Left lung (tissue), 14 donors: ENCODE measurements at places on chromosomes 4 and X. TPM values are rescaled to one million over a fixed set of nuclear protein-coding genes. Genes with fewer than 3 reads are reported as not detected.
A peak's percentile ranks its signal among the peaks of the same experiment; 100 is the strongest.

SPANXD gene
- polyA plus RNA-seq: not detected

OCIAD1 gene
- polyA plus RNA-seq: 216 TPM

- no peak for DNase-seq
Measured at GRCh38 chrX:129427267-129427666, 96.0 kb downstream of the SMARCA1 start.

DNA sequence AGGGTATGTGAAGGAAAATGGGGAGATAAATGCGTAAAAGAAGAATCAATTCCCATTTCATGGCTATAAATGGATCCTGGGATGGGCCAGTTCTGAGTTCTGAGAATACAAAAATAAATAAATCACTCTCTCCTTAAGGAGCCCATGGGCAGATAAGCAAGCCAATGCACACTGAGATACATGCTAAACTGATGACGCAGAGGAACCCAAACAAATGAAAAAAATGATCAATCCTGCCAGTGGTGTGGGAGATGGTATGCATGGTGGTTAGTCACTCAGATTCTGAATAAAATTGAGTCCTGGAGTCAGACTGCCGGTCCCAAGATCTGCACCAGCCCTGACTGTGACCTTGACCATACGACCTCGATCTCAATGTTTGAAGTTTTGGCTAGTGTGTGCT, 59.7 kb downstream of the NEIL3 start:
- no peak for DNase-seq

DNA sequence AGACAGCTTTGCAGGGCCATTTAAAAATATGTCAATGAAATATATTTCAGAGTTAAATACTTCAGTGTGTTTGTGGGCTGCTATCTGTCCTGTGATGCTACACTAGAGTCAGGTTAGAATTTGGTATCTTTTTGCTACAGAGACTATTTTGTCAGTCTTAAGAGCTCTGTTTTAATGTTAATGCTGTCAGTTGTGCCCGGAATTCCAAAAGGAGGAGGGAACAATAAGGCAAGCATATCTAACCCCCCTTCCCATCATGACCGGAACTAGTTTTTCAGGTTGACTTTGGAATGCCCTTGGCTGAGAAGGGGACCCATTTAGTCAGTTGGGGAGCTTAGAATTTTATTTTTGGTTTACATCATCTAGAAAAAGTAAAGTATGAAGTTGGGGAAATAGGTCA, 34.9 kb upstream of the SLC25A4 start:
- no peak for DNase-seq

DNA sequence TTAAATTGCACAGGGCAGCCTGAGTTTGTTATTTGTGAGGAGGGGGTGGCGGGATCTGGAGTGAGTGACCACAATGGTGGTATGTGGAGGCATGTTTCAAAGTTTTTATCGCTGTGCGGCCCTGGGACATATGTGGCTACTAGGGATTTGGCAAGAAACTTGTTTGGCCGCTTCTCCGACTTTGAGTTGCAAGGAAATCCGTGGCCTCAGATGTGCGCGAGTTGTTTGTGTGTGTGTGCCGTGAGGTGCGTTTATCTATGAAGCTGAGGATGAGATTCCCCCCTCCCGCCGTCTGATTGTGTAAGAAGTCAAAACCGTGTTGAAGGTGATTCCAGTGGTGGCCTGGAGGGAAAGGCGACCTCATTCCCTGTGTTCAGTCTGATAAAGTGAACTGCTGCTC, 1.4 kb downstream of the JADE3 start:
- DNase-seq: peak; percentile 23

DNA sequence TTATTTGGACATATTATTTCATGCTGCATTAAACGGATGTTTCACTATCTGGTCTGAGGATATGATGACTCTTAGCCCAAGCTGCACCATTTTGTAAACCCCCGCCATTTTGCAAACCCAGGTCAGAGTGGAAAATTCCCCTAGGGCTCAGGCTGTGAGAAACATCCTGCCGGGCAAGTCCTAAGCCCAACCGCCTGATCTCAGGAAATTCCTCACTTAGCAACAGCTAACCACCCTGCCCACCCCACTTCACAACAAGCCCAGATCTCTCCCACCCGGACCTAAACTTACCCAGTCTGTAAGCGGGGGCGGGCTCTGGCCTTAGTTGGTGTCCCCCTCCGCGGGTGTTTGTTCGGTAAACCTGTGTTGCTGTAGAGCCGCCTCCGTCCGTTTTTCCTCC, 2747.1 kb downstream of the PCDH7 start:
- no peak for DNase-seq
